T-helper 2 cell treated with Interferon-gamma antibody and Interleukin-4, amounts not matched to agents 5 μg/mL and 100 μg/mL, for 36 hours (primary cell): ENCODE measurements at places on chromosomes 7 and 10.

GRCh38 chr10:59212301-59212798, 35.9 kb downstream of the PHYHIPL start:
- no peaks in the 10 kb centered on the region for H3K4me1 ChIP-seq
- H3K36me3 ChIP-seq, result no peaks in the 10 kb centered on the region
- H3K4me3 ChIP-seq, result no peak overlapping the region
- no peaks in the 10 kb centered on the region for H3K27me3 ChIP-seq
- no peak for DNase-seq

GRCh38 chr10:94043431-94043990, 49.8 kb downstream of the PLCE1 start:
- H3K4me3 ChIP-seq, result no peak overlapping the region
- no peak for DNase-seq
- H3K27ac ChIP-seq, result no peak overlapping the region
- H3K36me3 ChIP-seq, result no peaks in the 10 kb centered on the region
- H3K4me1 ChIP-seq, result no peaks in the 10 kb centered on the region

DNA sequence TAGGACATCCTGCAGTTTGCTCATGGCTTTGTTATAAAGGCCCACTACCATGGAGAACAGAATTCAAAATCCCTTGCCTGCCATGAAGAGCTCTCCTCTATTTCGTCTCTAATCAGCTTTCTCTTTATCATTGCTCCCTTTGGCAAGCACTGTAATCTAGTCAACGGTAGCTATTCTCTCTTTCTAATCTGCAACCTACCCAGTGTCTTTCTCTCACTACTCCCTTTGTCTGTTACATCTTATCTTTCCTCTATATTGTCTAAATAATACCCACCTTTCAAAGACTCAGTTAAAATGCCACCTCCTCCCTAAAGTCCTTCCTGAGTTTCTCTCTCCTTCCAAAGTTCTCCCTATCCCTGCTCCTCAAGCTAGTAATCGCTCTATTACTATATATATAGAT, 108.1 kb downstream of the FZD1 start:
- no peaks in the 10 kb centered on the region for H3K4me1 ChIP-seq
- H3K4me3 ChIP-seq, result no peak overlapping the region
- no peak for DNase-seq
- no peaks in the 10 kb centered on the region for H3K36me3 ChIP-seq
- H3K27ac ChIP-seq, result no peak overlapping the region
- no peaks in the 10 kb centered on the region for H3K27me3 ChIP-seq

GRCh38 chr10:64080071-64080470, 558.9 kb downstream of the REEP3 start:
- no peaks in the 10 kb centered on the region for H3K4me1 ChIP-seq
- no peaks in the 10 kb centered on the region for H3K36me3 ChIP-seq
- peaks cover 3% of the 10 kb centered on the region for H3K27me3 ChIP-seq
- H3K4me3 ChIP-seq, result no peak overlapping the region

DNA sequence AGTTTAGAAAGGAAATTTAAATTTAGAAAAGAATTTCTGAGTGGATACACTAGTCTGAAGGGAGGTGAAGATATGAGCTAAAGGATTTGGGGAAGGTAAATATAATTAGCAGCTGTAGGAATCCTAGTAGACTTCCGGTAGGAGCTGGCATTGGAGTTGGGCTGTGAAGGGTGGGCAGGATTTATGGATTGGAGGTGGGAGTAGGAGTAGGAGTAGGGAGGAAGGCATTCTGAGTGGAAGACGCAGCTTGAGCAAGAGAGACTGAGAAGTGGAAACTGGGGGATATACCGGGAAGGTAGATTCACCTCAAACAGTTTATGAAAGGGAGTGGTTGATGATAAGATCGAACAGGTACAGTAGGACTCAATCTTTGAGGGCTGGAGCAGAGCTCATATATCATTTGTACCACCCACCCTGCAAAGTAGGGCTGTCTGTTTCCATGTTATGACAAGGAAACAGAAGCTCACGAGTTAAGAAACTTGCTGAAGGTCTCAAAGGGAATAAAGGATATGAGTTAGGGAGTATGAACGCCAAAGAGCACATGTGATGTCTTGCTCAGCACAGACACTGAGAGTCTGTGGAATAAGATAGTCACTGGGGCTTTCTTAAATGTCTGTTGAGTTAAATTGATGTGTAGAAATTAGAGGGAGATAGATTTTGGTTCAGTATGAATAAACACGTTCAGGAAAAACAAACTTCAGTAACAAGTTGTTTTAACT, 81.6 kb downstream of the RPS24 start:
- H3K4me1 ChIP-seq, result no peaks in the 10 kb centered on the region
- no peak for DNase-seq
- H3K4me3 ChIP-seq, result no peak overlapping the region
- peaks cover 22% of the 10 kb centered on the region for H3K27me3 ChIP-seq
- H3K27ac ChIP-seq, result no peak overlapping the region

DNA sequence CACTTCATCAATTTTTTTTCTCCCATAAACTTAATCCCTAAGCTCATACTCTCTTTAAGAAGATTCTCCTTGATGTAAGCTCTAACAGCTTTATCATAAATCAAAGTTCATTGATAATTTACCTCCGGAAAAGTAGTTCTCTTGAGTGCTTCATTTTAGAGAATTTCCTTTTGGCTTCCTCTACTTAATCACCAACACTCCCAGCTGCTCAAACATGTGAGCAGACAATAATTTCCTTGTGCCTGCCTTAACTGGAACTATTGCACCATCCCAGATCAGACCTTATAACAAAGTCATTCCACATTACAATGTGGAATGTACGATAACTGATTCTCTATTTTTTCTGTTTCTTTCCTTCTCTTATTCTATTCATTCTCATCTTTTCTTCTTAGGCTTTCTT, 5.9 kb downstream of the FEZF1 start:
- no peak overlapping the region for H3K4me3 ChIP-seq
- peaks cover 53% of the 10 kb centered on the region for H3K27me3 ChIP-seq
- no peaks in the 10 kb centered on the region for H3K4me1 ChIP-seq
- no peak for DNase-seq
- no peak overlapping the region for H3K27ac ChIP-seq
- H3K36me3 ChIP-seq, result no peaks in the 10 kb centered on the region

DNA sequence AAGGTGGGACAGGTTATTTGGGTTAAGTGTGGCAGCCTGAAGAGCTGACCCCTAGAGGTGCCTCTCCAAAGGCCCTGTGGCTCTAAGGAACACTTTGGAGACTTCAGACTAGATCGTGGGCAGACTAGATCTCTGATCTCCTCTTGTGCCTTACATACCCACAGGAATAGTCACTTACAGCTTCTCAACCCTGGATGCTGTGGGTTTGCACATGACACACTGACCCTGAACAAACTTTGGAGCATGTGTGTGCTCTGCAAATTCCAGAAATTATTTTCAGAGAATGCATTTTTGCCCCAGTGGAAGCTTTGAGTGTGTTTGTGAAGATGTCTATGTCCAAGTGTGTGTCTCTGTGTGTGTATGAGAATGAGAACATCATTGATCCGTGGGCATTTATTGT, 119.6 kb downstream of the EMX2 start:
- peaks cover 5% of the 10 kb centered on the region for H3K27me3 ChIP-seq
- no peaks in the 10 kb centered on the region for H3K36me3 ChIP-seq
- no peak for DNase-seq
- no peak overlapping the region for H3K4me3 ChIP-seq

- H3K4me1 ChIP-seq, result no peaks in the 10 kb centered on the region
- H3K27me3 ChIP-seq, result no peaks in the 10 kb centered on the region
- no peak for DNase-seq
- H3K36me3 ChIP-seq, result no peaks in the 10 kb centered on the region
- H3K27ac ChIP-seq, result no peak overlapping the region
These were observed 980.8 kb upstream of the LRRTM3 start for GRCh38 chr10:65945061-65945460.
